NCI-H774 (cell line): ENCODE measurements at places on chromosomes 1 and 21.

DNA sequence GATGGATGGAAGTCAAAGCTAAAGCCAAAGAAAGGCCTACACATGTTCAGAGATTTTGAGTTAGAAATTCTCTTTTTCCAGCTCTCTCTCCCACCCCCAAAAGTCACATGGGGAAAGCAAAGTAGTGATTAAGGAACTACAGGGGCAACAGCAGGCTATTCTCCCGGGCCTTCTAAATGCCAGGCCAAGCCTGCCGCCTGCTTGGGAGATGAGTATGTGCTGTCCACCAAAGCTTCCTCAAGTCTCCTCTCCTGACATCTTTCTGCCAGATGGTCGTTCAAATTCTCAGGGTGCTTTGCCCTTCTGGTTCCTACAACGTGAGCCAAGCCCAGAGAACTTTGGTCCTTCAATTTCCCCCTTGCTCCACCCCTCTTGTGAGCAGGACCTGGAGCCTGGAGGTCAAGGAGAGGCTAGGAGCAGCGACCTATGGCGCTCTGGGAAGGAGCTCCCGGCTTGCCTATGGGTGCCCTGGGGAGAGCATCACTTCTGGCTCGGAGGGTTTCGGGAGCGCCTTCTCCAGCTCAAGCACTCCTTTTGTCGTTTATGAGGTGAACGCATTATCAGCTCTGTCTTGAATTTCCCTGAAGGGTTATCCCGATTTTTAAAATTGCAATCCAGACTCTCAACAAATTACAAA, 4.4 kb upstream of the PRRX1 start:
- no peak for DNase-seq

- no peak for DNase-seq
These were observed 40.0 kb downstream of the EPHB2 start for GRCh38 chr1:22750685-22751051.

DNA sequence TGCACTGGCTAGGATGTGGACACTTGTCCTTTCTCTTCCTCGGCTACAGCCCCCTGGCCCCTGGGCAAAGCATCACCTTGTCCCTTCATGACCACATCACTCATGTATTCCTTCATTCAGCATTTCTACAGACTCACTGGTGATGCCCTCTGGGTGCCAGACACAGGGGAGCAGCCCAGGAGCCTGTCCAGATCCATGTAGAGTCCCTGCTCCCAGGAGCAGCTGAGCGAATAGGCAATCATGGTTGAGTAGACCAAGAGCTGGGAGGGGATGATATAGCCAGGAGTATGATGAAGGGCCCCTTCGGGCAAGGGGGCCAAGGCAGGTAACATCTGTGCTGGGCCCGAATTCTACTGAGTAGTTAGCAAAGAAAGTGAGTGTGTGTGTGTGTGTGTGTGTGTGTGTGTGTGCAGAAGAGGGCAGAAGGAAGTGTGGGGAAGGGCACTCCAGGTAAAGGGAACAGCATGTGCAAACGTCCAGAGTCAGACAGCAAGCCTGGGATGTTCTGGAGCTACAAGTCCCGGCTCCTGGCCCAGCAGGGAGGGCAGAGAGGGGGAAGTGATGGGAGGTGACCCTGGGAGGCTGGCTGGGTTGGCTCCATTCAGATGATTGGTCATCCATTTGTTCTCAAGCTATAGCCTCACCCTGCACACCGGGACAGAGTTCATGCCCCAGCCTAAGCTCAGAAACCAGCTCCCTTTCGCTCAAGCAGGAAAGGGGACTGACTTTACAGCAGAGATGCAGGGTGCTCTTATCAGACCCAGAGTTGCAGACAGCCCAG, 21.0 kb upstream of the PIK3CD start:
- no peak for DNase-seq

DNA sequence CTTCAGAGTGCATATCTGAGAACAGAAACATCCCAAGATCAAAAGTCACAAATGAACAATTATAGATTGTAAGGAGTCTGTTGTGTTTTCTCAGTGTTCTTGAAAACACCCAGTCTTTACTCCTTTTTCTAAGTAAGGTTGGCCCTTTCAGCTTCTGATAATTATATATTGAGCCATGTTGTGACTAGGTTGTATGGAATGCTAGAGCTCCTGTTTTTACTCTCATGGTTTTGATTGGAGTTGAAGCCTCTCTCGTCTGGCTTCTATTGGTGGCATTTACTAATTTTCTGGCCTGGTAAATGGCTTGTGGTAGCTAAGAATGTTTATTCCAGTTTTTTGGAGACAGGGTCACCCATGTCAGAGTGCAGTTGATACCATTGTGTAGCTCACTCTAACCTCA, 84.7 kb downstream of the NDUFS5 start:
- no peak for DNase-seq

GRCh38 chr1:193368302-193368701, 181.9 kb upstream of the B3GALT2 start:
- no peak for DNase-seq

- peak; percentile 87 for DNase-seq
These were observed 71.0 kb upstream of the CSF3R start for GRCh38 chr1:36553591-36554322.

- no peak for DNase-seq
These were observed 25.2 kb upstream of the IKBKE start for GRCh38 chr1:206445116-206445515.

DNA sequence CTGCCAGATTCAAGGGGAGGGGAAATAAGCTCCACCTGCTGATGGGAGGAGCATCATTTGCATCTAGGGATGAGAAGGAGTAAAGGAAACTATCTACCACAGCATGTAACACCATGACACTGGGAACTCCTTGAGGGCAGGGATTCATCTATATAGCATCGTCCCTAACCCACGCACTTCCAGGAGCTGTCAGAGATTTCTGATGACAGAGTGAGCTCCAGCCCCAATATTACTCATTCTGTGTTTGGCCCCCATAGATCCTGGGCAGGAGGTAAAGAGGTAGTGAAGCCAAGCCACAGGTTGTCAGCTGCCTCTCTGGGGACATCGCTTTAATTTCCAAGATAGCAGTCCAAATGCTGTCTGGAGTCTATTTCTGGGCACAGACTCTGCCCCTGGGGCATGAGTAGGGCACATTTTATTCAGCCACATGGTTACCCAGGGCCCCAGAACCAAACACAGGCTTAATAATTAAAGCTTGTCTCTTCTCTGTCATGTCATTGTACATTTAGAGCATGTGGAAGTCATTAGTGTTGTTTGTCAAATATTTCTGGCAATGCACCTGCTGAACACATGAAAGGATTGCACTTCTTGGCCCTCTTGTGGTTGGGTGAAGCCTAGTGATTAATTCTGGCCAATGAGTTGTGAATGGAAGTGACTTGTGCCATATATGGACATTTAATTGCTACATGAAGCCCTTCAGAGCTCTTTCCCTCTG, 105.9 kb upstream of the POU3F1 start:
- peak; percentile 96 for DNase-seq

DNA sequence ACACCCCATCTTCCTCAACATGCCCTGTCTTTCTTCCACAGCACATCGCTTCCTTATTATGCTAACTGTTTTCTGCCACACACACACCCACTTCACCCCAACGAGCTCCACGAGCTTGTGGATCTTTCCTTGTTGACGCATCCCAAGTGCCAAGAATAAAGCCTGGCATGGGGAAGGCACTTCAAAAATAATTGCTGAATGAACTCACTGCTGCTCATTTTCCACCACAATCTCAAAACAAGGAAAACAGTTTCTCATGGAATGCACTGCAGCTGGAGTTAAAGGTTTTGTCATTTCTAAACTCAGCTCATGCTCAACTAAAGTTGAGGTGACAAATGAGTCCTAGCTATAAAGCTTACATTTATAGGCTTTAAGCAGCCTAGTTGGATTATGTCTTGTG, 86.0 kb downstream of the TIAM1 start:
- DNase-seq: no peak

DNA sequence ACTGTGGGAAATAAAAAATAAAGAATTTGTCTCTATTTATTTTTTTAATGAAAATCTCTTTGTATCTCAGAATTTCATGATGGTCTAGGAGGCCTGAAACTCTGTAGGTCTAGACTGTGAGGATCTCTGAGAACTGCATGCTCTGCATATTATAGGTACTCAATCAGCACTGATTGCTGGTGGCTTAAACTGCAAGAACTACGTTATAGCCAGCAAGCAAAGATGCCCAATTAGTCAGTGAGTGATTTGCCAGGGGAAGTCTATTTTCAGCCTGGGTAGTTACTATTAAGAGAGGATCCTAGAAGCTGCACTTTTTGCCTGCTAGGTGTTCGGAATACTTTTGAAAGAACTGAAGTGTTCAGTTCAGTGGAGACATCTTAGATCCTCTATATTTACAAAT, 87.4 kb downstream of the GPR52 start:
- no peak for DNase-seq

DNA sequence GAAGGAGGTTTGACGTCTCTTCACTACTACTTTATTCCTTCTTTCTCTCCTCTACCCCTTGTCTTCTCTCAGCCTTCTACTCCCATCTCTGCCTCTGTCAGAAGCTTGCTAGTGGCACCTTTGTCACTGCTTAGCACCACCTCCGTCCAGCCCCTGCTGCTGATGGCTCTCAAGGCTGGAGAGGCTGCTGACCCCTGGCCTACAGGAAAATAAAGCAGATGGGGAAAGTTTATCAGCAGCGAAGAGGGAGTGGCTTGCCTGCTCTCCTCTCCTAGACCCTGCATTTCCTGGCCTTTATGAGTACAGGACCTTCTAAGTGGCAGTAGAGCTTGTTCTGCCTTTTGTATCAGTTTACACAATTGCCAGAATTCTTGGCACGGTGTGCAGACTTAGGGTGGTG, 27.0 kb downstream of the PROX1 start:
- no peak for DNase-seq

DNA sequence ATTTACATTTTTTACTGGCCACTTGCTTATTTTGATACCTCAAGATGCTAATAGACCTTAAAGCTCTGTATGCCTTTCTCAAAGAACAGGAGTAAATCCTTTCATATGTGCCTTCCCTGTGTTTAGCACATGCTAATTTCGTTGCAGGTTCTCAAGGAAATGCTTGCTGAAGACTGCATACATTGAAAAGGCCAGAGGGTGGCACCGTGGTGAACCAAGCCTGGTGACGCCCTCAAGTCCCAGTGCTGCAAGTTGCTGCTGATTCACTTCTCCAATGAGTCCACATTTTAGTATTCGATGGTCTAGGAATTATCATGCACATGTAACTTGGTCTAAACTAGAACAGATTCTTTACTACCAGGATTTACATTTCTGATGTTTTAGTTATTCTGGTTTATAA, 94.1 kb downstream of the CLDN17 start:
- no peak for DNase-seq

DNA sequence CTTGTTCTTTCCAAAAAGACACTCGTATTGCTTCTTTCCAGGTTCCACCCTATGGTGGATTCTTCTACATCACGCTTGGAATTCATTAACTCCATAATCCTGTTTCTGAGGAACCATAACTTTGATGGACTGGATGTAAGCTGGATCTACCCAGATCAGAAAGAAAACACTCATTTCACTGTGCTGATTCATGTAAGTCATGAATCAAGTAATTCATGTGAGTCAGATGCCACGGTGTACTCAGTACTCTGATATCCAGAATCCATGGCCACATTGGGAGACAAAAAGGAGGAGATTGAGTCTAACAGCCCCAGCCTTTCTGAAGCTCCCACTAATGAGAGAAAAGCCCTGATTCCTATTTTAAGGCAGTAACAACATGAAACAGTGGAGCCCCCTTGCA, 7.4 kb downstream of the CHI3L2 start:
- DNase-seq: no peak
